ENCODE measurements at places on chromosomes 7 and 10.

DNA sequence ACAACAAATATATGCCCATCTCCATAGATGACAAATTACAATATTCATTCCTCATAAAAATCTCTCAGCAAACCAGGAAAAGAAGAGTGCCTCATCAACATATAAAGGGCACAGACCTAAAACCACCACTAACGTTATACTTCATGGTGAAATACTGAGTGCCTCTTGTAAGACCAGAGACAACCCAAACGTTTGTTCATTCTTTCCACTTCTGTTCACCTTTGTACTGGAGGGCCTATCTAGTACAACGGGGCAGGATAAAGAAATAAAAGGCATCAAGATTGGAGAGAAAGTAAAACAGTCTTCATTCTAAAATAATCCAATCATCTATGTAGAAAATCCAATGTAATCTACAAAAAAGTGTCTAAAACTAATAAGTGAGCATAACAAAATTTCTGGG is 79.1 kb downstream of the LARP4B start:
- DNase-seq, result no peak

- no peak for DNase-seq
Measured at GRCh38 chr7:96005271-96005670, 232.9 kb downstream of the DYNC1I1 start.

- DNase-seq, result no peak
Measured at GRCh38 chr10:133127291-133128125, 32.5 kb upstream of the KNDC1 start.

- no peak for DNase-seq
Measured at GRCh38 chr10:91700788-91701444, 68.0 kb upstream of the PPP1R3C start.

DNA sequence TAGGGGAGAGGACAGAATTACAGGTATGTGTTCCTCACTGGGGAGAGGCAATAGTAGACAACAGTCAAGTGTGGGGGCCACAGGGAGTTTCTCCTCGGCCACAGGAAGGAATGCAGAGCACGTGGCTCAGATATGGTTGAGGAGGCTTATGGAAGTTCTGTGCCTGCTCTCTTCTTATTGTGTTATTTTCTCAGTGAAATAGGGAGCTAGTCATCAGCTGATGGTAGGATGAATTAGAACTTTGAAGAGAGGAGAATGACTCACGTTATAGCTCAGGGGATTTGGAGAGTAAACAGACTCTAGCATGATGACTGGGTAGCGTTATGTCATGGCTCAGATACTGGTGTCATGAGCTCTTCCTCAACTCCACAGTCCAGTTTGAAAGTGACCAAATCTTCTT is 308.3 kb upstream of the IGFBP3 start:
- no peak for DNase-seq

DNA sequence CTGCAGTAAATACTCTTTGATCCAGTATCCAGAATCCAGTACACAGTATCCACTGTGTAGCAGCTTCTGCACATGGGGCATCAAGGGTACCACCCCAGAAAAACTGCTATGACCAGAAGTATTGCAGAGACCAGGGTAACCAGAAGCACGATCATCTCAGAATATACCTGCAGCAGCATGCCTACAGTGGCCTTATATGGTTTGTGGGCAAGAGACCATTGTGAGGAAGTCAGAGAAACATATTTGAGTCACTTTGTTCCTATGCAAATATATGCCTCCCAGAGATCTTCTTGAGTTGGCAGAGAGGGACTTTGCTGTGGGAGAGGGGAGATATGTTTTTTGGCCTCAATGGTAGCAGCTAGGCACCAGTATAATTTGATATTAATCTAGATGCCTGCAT is 206.4 kb upstream of the LRRTM3 start:
- no peak for DNase-seq

- DNase-seq, result no peak
Measured at GRCh38 chr10:57809961-57810360, 457.7 kb downstream of the IPMK start.

- no peak for DNase-seq
Measured at GRCh38 chr10:79236433-79236765, 110.9 kb upstream of the PPIF start.

DNA sequence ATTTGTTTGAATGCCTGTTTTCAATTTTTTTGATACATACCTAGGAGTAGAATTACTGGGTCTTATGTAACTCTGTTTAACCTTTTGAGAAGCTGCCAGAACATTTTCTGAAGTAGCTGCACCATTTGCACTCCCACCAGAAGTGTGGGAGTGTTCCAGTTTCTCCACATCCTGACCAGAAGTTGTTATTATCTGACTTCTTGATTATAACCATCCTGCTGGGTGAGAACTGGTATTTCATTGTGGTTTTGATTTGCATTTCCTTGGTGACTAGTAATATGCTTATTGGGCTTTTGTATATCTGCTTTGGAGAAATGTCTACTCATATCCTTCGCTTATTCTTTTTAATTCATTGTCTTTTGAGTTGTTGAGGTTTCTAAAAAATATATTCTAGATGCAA is 117.2 kb upstream of the GLCCI1 start:
- no peak for DNase-seq

DNA sequence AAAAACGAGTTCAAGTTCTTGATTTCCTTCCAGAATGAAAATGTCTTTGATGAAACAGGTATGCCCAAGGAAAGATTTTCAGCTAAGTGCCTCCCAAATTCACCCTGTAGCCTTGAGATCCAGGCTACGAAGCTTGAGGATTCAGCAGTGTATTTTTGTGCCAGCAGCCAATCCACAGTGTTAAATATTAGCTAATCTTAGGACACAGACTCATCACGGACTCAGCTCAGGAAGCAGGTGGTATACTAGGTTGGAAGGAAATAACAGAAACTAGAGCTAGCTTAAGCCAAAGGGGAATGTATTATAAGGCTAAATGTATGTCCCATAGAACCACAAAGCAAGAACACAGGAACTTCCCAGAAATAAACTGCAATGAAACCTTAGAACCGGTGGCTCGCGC is 151.0 kb upstream of the PRSS1 start:
- DNase-seq, result no peak

- no peak for DNase-seq
Measured at GRCh38 chr7:148447221-148447849, 143.2 kb upstream of the C7orf33 start.

DNA sequence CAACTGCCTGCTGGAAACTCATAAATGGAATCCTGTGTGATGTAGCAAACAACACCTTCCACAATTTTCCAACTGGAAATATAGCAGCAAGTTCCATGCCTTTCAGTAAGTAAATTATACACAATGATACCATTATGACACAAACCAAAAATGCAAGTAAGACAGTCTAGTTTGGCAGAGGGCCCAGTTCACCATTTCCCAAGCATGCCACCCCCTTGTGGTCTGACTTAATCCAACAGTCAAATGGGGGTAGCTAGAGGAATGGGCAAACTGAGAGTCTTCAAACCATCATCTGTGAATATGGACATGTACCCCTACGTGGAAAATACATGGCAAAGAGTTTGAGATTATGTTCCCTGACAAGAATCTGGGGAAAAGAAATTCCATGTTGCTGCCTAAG is 137.6 kb upstream of the VWC2 start:
- DNase-seq, result no peak

DNA sequence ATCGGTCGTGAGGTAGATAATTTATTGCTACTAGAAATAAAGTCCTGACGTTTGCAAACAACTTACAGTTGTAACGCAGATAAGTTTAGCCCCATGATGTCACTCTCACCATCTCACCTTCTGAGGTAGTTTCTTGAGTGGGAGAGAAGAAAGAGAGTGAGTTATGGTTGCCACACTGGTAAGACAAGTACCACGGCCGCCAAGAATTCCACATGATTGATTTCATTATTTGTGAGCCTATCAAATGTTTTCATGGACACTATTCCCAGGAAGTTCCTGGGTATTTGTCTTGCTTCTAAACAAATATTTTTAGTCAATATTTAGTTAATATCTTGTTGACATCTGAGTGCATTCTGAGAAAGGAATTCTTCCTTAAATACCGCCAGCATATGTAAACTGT is 339.4 kb upstream of the KIAA1217 start:
- DNase-seq, result no peak

GRCh38 chr7:77543910-77544309 is 6.8 kb downstream of the PTPN12 start:
- no peak for DNase-seq

DNA sequence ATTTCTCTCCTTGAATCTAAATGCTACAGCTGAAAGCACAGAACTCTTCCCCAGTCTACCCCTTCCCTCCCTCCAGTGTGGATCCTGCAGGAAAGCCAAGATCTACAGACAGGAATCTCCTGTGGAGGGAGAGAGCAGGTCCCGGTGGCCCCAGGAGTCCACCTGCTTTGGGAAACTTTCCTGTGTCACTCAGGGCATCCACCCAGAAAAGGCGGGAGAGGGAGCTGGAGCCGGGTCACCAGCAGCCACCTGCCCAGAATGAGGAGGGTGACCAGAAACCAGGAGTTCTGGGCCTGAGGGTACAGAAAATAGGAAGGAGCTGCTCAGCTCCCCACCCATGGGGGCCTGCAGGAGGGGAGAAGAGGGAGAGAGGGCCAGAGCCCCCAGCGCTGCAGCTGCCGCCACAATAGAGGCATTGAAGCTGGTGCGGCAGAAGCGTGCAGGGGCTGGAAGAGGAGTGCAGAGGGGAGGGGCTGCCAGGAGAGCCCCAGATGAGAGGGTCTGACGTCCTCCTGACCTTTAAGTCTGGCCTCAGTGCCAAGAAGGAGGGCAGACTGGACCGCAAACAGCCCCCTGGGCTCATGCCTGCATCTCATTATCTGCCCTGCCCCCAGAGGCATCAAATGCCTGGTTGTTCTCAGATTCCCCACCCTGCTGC is 56.3 kb upstream of the TMEM72 start:
- DNase-seq, result no peak

DNA sequence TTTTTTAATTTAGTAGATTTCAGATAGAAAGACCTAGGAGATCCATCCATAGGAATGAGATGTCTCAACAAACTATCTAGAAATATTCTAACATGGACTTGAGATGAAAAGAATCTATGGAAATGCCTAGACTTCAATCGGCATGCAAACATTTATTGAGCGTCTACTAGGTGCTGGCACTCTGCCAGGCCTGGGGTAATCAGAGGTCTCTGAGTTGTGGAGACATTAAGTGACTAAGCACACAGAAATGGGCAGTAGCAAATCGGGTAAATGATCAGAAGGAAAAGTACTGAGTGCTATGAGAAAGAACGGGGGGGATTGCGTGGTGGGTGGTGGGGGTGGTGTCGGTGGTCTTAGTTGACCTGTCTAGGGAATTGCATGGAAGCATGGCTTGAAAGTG is 466.6 kb downstream of the GALNT17 start:
- DNase-seq, result no peak

DNA sequence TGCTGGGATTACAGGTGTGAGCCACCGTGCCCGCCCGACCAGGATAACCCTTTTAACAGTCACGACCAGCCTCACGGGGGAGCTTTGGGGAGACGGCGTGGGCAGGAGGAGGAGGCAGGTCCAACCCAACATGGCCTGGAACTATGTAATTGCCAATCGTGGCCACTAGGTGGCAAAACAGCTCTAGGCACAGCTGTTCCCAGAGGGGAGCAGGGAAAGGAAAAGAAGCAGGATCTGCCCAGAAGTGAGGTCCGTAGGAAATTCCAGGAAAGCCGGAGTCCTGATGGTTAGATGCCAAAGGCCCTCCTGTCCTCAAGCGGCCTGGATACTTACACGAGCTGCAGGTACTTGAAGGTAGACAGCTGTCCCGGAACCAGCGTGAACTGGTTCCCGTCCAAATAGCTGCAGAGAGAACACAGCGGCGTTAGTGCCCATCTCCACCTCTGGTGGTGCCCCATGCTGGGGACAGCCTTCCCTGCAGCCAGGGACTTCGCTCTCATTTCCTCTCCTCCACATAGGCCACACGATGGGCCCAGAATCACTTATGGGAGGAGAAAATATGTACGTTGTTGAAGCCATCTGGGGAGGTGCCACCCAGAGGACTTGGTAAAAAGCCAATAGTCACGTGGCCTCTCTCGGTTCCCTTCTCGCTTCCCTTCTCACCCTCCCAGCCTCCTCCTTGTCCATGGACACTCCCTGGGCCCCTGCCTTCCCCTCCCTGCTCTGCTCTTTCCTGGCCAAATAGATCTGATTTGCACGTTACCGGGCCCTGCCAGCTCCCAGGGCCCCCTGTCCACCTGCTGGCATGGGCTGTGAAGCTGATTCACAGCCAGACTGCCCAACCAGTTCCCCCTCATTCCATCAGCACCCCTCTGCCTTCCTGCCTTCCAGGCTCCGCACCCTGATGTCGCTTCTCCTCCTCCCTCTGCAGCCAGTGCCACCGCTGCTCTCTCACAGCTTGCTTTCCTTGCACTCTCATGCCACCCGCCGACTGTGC is 148.1 kb downstream of the SLIT1 start:
- peak; percentile 57 for DNase-seq

DNA sequence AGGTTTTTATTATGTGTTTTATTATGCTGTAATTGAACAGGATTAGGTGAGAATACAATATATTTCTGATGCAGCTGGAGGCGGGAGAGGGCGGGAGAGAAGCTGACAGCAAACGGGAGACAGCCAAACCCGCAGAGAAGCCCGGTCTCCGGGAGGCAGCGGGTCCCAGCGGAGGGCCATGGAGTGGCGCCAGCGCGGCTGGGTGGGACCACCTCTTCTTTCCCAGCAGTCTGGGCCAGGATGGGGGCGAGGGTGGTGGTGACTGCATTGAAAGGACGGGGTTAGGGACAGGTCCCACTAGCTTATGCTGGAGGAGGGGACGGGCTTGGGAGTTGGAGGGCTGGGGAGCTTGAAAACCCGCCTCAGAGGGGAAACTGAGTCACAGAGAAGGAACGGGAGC is 14.5 kb upstream of the KAZALD1 start:
- DNase-seq, result no peak

DNA sequence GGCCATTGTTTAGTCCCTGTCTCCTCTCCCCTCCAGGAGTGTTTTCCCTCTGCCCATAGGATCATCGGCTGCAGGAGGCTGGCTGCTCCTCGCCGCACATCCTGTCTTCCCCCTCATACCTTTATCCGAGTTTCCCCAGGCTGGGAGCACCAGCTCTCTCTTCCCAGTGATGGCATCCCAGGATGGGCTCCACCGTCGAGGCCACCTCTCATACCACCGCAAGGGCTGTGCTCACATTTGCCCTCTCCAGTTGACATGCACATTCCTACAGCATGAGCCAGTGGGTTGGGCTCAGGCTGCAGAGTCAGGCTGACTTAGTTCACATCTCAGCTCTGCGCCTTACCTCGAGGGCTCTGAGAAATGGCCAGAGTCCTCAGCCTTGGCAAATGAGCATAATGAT is 12.1 kb downstream of the HKDC1 start:
- DNase-seq, result no peak

DNA sequence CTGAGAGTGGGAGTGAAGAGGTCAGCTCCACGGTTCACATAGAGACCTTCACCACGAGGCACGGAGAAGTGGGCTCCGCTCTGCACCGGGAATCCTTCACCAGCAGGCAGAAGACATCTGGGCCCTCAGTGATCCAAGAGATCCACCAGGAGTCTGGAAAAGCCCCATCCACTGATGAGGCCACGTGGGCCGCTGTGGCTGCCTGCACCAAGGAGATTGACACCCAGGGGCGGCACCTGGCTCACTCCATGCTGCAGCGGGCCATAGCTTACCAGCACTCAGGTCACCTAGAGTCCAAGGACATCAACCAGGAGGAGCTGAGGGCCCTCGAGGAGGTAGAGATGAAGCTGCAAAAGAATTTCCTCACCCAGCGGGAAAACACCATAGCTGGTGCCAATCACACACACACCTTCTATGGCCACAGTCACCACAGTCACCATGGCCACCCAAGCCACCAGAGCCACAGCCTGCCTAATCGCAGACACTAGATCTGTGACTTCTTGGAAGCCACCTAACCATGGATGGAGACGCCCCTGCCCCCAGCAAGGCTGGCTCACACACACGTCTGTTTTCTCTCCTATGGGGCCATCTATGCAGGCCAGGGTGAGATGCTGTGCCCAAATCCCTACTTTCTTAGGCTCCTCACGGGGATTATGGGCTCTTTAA is 694 bp downstream of the C10orf62 start:
- no peak for DNase-seq

- DNase-seq, result no peak
Measured at GRCh38 chr10:74081192-74081803, 69.3 kb downstream of the AP3M1 start.
